Activated CD8-positive, alpha-beta memory T cell treated with anti-CD3 and anti-CD28 coated beads for 1 hour (primary cell): ENCODE measurements at places on chromosomes 6 and 20.

GRCh38 chr6:167851370-167851952 is 24.8 kb downstream of the AFDN start:
- no peak for DNase-seq

GRCh38 chr6:12801141-12801540 is 84.6 kb downstream of the PHACTR1 start:
- no peak for DNase-seq

GRCh38 chr6:123520217-123520616 is 116.5 kb downstream of the TRDN start:
- DNase-seq: no peak

GRCh38 chr6:1381481-1382330 is 7.7 kb upstream of the FOXF2 start:
- DNase-seq: peak; percentile 43

DNA sequence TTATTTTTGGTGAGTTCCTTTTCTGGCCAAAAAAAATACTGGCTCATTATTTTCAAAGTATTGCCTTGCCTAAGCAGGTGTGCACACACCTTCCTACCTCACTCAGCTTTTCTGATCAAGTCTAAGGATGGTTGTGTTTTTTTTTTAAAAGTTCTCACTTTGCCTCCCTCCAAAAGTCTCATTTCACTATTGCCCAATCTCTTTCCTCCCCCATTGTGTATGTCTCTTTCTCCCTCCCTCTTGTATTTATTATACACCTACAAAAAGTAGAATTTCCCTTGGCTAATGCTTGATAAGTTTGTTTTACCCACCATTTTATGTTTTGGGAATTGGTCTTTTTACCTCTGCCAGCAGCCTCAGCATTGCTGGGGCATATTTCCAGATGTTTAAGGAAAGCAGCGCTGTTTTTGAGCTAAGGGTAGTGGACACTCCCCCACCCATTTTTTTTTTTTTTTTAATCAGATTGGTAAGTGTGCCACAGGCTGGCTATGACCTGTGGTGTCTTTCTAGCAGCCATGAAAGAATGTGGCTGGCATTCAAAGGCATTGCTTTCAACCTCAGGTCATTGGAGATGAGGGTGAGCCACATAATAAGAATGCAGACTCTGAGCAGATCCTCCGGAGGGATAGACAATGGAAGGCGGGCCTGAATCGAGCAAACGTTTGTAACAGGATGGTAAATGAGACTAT is 668.6 kb downstream of the UTRN start:
- DNase-seq: no peak

DNA sequence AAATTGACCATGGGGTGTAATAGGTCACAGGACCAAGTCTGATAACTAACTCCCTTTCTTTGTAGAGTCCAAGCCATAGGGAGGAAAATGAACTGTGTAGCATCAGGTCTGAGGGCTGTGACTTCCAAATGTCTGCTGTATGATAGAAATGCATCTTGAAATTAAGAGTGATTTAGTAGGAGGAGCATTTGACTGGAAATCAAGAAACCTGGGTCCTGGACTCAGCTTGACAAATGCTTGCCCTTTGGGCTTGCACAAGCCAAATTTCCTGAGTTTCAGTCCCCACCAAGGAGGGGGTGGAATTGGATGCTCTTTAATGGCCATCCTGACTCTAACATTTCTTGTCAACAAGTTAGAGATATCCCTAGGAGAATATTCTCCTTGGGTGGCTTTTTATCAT is 187.0 kb downstream of the PDE7B start:
- no peak for DNase-seq

DNA sequence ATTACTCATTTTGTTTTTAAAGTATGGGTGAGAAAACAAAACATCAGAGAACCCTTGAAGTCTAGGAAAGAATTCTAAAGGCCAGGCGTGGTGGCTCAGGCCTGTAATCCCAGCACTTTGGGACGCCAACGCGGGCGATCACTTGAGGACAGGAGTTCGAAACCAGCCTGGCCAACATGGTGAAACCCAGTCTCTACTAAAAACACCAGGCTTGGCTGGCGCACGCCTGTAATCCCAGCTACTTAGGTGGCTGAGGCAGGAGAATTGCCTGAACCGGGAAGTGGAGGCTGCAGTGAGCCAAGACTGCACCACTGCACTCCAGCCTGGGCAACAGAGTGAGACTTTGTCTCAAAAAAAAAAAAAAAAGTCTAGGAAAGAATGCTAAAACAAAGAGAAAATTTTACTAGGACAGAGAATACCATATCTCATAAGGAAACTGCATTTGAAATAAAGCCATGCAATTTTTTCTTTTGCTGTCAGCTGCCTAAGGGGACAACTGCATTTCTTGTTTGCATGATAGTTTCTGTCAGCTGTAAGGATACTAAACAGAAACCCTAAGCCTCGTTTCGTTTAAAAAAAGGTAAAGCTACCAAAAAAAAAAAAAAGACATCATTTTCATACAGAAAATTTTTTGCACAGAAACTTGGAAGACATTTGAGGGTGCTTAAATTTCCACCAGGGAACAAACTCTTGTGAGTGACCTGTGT is 32.1 kb downstream of the SMLR1 start:
- DNase-seq: no peak

DNA sequence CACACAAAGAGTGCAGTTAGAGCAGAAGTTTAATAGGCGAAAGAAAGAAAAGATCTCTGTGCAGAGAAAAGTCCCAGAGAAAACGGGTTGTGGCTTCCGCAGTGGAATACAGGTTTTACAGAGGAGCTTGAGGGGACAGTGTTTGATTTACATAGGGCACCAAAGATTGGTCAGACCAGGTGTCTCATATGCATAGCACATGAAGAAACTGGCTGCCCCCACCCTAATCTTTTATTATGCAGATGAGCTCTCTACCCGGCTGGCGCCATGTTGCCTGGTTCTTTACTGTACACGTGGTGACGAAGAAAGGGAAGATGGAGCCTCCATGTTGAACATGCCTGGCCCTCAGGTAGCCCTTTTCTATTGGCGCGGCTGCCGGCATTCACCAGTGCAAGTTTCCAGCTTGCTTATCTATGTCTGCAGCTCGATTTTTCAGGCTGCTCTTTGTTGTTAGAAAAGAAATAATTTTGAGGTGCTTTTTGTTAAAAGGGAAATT is 47.4 kb downstream of the SLC35B3 start:
- DNase-seq: no peak
